ENCODE measurements at places on chromosomes 6 and 20.

DNA sequence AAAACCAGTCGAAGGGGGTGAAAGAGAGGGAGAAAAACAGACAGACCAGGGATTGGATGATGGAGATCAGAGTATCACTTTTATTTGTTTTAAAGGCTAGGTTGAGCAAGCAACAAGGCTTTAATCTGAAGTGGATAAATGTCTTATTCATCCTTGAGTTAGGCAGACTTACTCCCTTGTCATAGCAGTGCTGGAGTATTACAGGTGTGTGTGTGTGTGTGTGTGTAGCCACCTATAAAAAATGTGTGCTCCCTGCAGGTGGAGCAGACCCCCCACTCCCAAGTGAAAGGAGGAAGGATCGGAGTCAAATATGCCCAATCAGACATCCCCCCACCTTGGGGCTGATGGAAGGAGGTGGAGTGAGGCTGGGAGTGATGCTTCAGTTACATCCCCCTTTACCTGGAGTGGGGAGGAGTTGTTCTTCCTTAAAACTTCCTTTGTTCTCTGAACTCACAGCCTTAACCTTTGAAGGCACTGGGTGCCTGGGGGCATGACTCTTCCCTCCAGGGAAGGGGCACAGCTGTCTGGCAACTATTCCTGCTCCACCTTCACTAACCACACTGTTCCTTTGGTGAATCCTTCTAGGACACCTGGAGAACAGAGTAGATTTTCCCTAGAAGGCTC is 27.3 kb downstream of the PTK7 start:
- DNase-seq: no peak

DNA sequence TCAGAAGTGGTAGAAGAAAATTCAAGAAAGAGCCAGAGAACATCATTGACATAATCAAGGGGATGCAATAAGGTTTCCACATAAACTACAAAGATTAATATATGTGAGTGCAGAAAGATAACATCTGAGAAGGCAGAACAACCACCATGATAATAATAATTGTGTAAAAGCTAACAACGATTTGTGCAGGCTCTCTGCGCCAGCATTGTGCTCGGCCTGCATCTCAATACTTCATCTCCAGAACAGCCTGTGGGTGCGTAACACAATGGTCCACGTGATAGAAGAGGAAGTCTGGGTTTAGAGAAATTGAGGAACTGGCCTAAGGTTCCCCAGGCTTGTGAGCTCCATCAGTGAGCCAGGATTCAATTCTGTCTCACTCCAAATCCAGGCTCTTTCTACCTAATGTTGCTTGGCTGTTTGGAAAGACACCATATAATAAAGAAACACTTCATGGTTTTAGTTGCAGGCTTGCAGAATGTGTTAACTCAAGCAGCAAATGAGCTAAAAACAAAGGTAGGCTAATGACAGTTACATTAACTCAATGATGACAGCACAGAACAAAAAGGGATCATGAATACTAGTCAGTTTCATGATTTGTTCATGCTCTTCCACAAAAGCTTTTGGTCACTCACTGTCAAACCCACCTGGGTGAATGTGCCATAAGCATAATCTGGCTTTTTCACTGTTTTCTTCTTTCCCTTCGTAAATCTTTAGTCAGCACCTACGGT is 71.2 kb downstream of the LY86 start:
- DNase-seq: no peak

DNA sequence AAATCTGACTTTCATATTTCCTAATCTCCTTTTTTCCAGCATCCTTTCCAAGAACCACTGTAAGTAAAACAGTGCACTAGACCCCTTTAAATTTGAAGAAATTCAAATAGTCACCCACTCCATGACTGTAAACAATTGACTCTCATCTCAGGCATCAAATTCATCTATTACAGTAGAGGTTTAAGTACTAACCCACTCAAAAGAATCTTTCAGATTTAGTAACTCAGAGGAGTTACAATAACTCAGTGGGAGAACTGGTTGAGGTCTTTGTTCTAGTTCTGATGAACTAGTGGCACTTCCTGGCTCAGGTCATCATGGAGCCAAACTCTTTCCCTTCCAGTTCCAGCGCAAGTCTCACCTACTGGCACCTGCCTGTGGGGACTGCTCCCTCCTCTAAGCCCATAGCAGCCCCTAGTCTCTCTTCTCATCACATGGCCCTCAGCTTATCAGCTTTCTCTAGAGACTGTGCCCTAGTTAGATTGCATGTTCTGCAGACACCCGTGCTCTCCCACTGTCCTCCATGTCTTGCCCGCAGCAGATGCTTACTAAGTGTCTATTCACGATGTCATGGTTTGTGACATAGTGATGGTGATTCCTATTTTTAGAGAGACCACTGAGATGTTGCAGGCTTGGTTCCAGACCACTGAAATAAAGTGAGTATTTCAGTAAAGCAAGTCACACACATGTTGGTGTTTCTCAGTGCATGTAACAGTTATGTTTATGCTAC is 196.2 kb downstream of the TBC1D7 start:
- DNase-seq: no peak

DNA sequence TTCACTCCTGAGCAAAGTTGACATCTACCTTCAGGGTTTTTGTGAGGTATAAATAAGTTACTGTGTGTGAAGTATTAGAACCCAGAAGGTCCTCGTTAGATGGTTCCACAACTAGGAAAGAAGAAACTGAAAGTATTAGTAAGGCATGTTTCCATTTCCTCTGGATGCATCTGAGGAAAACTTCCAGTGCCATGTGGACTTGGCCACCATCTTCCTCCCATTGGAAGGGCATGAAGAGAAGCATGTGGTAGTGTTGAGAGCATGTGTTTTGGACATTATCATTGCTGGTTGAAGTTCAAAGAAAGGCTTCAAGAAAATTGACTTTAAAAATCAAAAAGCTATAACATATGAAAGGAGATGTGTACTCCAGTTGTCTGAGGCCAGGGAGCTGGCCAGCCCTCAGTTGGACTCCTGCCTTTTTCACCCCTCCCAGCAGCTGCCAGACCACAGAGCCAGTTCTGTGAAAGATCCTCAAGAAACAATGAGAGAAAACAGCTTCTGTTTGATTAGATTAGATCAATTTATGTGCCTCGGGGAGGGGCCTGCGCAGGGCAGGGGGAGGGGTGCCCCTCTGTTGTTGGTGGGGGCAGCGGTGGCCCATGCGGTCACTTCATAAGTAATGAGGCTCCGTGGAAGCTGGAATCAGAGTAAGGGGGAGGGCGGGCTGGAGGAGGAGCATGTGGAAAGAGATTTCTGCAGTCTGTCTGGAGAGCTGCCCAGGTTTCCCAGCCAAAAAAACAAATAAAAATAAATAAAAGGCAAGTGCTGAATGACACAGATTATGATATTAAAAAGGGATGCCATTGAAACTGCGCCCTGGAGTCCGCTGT is 154.0 kb downstream of the JARID2 start:
- DNase-seq: peak; percentile 50

DNA sequence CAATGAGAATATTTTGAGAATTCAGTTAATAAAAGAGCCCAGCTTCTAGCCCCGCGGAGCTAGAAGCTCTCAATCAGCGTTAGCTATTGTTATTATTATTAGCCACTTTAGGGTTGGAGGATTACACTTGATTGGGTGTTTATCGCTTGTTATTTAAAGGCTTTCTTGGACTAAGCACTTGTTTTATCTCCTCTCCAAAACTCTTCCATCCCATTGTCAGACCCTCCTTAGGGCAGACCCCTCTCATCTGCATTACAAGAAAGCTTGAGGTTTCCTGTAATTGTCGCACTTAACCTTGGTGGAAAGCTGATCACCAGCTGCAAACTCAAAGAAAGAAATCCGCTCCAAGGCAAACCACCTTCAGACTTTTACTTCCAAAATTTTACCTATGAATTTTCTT is 4.8 kb downstream of the DPPA5 start:
- DNase-seq: no peak

- DNase-seq: no peak
These were observed 12.7 kb upstream of the EFHC1 start for GRCh38 chr6:52407467-52407866.

GRCh38 chr20:38472513-38473366 is at the start of gene RALGAPB:
Gene RALGAPB, plus strand, starts transcription at chr20:38472843. Its CDS starts 15,590 bp downstream, at chr20:38488433.
- peak; percentile 93 for DNase-seq

DNA sequence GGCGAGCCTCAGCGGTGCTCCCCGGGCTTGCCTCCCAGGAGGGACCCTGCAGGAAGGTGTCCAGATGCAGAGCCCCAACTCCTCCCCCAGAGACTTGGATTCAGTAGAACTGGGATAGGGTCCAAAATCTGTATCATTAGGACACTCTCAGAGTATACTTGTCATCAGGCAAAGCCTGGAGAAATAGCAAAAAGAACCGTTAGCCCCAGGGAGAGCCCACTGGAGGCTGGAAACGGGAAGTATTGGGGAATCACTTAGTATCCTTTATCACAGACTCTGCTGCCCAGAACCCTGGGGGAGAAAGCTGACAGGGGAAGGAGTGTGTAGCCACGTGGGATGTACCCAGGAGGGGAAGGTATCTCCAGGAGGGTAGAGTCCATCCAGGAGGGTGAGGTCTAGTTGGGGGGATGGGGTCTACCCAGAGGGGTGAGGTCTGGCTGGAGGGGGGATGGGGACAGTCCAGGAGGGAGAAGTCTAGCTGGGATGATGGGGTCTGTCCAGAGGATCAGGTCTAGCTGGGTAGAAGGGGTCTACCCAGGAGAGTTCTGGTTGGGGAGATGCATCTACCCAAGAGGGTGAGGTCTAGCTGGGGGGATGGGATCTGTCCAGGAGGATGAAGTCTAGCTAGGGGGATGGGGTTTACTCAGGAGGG is 107.2 kb downstream of the LY86 start:
- DNase-seq: peak; percentile 41

- no peak for DNase-seq
These were observed 19.0 kb downstream of the SENP6 start for GRCh38 chr6:75620381-75621304.

DNA sequence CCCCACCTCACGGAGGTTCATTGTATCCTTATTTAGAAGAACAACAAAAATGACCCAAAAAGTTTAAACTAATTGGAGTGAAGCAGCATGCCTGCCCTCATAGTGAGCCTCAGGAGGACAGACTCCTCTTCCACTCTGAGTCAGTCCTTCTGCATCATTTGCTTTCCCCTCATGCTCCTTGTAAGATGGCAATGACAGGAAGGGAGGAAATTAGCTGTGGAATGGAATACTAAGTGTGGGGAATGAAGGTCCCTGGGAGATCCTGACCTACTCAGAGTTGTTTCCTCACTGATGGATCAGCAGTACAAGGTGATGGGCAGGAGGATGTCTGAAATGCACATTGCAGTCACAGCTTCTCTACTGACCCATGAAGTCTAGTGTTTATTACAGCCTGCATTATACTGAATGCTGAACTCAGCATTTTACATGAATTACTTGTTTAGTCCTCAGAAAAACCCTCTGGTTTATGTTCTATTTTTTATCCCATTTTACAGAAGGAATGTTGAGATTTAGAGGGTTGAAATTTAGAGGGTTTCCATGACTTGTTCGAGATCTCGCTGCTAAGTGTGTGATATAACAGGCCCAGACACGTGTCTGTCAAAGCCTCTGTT is 212.0 kb upstream of the PCSK2 start:
- DNase-seq: no peak

GRCh38 chr20:57445298-57445697 is 54.1 kb downstream of the RBM38 start:
- DNase-seq: no peak

GRCh38 chr6:105561486-105561885 is 158.6 kb upstream of the PREP start:
- DNase-seq: no peak

GRCh38 chr6:142321451-142321850 is 19.6 kb downstream of the ADGRG6 start:
- DNase-seq: no peak

GRCh38 chr6:111791415-111791814 is 81.8 kb downstream of the FYN start:
- DNase-seq: no peak

GRCh38 chr6:148457137-148457842 is 114.7 kb downstream of the SASH1 start:
- no peak for DNase-seq

DNA sequence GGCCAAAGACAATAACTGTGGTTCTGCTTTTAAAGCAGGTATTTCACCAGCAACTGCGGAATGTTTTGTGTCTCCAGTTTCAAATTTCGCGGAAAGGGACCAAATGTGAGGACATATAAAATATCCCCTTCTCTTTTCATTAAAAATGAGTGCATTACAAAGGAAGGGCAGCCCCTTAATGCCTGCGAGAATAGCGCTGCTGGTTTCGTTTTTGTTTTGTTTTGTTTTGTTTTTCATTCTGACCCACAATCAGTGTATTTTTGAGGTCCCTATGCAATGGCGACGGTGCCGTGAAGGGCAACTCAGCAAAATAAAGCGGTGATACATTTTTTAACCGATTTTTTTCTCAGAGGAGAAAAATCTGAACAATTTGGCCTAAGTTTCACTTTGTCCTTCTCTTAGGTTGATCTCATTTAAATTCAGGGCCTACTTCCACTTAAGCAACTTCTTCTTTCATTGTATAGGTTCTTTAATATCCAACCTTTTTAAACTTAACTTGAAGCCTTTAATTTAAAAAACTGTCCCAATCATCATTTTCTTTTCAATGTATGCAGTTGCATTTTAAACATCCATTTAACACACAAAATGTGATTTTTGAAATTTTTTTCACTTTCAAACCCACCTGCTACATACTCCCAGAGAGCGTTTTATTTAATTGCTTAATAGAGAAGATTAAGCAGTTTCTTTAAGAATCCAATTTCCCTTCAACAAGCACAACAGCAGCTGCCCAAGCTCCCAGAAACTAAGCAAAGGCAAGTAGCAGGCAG is 2.9 kb upstream of the HIVEP2 start:
- DNase-seq: no peak

DNA sequence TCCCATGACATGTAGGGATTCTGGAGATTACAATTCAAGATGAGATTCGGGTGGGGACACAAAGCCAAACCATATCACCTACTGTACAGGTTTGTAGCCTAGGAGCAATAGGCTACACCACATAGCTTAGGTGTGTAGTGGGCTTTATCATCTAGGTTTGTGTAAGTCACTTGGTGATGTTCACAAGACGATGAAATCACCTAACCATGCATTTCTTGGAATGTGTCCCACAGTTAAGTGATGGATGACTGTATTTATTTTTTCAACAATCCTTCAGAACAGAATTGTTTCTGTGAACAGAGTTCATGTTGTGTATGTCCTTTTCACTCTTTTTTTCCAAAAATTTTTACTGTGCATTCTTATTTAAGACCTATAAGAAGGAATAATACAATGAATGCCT is 76.1 kb downstream of the DTD1 start:
- no peak for DNase-seq

Data from fibroblast of skin of left quadriceps (primary cell).